ENCODE measurements at places on chromosomes 7 and 10. TPM values are rescaled to one million over a fixed set of nuclear protein-coding genes. Genes with fewer than 3 reads are reported as not detected.

Gene VIPR2
- 0.19 TPM for total RNA-seq

Gene GIMAP1
- not detected for total RNA-seq

Gene TMEM270
- total RNA-seq: not detected

DNA sequence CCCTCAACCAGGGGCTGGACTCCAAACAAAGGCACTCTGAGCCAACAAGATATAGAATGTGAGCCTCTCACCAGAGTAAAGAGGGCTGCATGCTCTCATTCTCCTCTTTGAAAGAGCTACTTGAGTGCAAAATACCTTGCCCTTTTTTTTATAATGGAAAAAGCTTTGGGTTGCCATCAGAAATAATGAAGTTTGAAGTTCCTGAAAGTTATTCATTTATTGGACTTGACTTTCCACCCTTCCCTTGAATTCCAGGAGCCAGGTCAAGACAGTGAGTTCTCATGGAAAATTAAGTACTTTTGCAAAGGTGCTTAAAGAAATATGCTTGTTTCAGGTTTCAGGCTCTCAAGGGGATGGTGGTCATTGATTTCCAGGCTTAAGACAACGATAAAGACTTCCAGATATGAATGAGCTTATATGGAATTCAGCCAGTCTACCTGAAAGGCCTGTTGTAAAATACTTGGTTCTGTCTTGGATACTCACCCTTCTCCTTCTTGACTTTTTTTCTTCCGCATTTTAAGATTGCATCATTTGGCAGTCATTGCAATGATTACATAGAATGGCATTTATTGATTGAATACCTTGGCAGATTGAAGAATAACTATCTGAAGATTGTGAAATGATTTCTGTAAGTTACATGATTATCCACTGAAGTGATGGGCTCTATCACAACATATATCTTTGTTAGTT is 696.4 kb downstream of the INHBA start:
- no peak for DNase-seq

DNA sequence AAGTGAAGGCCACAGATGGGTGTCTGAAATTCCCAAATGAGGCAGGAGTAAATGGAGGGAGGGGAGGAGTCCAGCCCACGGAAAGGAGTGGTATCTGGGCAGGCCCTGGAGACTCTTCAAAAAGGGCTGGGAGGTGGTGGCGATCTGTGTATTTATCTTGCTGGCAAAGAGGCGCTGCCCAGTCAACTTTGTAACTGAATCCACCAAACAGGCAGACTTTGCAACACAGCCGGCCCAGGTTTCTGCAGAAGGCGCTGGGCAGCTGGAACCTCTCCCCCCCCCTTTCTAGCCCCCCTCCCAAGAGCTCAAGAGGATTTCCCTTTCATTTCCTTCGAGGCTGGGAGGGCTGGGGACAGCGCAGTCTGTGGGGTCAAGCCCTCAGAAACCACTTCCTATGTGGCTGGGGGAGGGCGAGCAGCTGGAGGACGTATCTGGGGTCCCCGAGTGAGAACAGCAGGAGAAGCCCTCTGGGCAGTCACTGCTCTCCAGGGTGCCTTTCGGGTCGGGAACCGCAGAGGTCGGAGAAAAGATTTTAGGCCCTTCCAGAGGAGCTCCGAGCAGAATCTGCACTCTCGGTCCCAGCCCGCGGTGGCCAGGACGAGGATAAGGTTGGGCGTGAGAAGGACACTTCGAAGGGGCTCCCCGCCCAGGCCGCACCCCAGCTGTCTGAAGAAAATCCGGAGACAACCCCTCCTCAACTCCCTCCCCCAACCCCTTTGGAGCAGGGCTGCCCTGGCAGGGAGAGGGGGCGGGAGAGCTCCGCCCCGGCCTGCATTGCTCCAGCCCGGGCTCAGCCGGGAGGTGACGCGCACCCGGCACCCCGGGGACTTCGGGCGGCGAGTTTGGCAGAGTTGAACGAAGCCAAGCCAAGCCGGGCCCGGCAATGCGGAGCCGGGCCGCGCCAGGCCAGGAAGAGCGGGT is 965 bp downstream of the ZCCHC24 start:
- DNase-seq: peak; percentile 89

GRCh38 chr10:84026821-84027257 is 112.5 kb upstream of the GHITM start:
- DNase-seq: no peak

Gene PTER
- 2.6 TPM for total RNA-seq

- no peak for DNase-seq
Measured at GRCh38 chr10:96488161-96488935, 25.4 kb downstream of the TLL2 start.

GRCh38 chr7:29604702-29605101 is 41.1 kb downstream of the PRR15 start:
- DNase-seq: no peak

- DNase-seq: no peak
Measured at GRCh38 chr7:81181066-81181465, 262.2 kb upstream of the SEMA3C start.

GRCh38 chr10:123606006-123606405 is 60.1 kb upstream of the GPR26 start:
- DNase-seq: peak; percentile 76

Gene LRRC18
- total RNA-seq: not detected

GRCh38 chr7:71846160-71846559 is 566.0 kb downstream of the CALN1 start:
- DNase-seq: no peak

Gene C1QL3
- total RNA-seq: not detected

- DNase-seq: peak; percentile 11
Measured at GRCh38 chr10:120586471-120586872, 129.4 kb downstream of the PLPP4 start.

DNA sequence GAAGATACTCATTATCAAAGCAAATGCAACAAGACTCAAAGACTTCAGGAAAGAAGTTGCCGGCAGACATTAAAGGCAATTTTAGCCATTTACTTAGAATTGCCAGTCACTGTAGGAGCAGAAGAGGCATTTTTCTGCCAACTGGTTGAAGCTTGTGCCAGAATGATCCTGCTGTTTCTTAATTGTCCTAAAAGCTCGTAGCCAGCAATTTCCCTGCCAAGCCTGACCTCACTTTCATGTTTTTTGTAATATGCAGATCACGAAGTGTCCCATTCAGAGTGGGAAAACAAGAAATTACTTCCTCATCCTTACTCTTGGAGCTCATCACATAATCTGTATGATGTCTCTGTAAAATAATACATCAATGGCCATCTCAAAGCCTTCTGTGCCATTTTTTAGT is 130.9 kb upstream of the ANKRD1 start:
- no peak for DNase-seq

- DNase-seq: no peak
Measured at GRCh38 chr10:79402951-79403350, 42.5 kb downstream of the ZCCHC24 start.

Gene AHCYL2
- total RNA-seq: 19.9 TPM

Gene TAS2R5
- total RNA-seq: 3.1 TPM

DNA sequence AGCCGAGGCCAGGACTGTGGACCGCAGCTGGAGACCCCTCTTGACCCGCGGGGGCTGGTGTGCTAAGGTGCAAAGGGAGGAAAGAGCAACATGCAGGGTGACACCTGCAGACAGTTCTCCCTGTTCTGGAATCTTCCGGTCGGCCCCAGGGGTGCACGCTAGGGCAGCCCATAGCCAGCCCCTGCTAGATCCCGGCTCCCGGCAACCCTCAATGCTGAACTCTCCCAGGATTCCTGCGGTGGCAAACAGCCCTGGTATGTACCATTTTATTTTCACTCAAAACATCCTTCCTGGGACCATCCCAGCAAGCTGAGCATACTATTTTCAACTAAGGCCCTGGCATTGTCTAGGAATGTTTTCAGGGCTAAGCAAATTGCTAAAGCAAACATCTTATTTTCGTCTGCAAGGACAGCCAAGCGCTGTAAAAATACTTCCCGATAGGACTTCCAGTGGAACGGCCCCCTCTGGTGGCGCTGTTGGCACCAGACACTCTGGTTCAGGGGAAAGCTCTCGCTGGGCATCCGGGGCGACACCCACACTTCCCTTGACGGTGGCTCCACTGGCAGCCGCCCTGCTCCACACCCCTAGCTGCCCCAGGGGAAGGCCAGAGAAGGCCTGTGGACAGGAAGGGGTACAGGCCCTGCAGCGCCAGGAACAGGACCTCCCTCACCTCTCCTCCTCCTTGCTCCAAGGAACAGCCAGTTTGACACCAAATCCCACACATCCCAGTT is 99.4 kb downstream of the CTBP2 start:
- DNase-seq: peak; percentile 94

- DNase-seq: peak; percentile 95
Measured at GRCh38 chr7:94655848-94656657, at the start of gene SGCE. Gene SGCE, minus strand, starts transcription at chr7:94656133. Its CDS starts 35 bp downstream, at chr7:94656098.
